Neural crest cell (in vitro differentiated cells): ENCODE measurements at places on chromosomes 7 and 10.

DNA sequence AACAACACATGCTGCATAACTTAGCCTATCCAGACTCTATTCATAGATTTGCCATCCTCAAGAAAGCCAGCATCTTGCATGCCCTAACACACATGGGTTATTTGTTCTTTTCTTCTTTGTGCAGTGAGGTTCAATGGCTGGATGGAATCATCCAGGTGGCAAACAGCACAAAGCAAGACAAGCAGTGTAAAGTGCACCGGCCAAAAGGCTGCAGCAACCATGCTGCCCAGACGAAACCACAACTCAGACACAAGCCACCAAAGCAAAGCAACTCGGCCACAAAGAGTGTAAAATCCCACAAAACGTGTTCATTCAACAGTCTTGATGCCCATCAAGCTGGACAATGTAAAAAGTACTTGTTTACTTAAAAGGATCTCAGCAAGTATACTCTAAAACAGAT lies 76.9 kb downstream of the PIP4K2A start:
- no peak for DNase-seq

- DNase-seq, result no peak
These were observed 309.7 kb downstream of the EXOC4 start for GRCh38 chr7:133562621-133563020.

GRCh38 chr10:22634093-22634492 lies 80.3 kb downstream of the PIP4K2A start:
- no peak for DNase-seq

DNA sequence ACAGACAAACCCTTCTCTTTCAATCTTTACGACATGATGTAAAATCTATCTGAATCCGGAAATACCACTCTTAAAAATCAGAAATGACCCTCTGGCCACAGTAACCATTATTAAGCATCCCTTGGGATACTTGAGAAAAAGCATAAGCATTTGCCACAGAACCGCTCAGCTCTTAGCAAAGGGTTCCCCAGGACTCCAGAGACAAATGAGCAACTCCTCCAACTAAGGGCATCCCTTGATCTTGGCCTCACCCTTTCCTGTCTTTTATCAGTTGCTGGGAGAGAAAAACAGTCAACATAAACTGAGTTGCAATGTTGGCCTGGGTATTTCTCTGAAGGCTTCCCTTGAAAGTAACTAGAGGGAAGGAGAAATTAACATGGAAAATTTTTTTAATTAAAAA lies 3.5 kb downstream of the PDLIM1 start:
- DNase-seq, result no peak

DNA sequence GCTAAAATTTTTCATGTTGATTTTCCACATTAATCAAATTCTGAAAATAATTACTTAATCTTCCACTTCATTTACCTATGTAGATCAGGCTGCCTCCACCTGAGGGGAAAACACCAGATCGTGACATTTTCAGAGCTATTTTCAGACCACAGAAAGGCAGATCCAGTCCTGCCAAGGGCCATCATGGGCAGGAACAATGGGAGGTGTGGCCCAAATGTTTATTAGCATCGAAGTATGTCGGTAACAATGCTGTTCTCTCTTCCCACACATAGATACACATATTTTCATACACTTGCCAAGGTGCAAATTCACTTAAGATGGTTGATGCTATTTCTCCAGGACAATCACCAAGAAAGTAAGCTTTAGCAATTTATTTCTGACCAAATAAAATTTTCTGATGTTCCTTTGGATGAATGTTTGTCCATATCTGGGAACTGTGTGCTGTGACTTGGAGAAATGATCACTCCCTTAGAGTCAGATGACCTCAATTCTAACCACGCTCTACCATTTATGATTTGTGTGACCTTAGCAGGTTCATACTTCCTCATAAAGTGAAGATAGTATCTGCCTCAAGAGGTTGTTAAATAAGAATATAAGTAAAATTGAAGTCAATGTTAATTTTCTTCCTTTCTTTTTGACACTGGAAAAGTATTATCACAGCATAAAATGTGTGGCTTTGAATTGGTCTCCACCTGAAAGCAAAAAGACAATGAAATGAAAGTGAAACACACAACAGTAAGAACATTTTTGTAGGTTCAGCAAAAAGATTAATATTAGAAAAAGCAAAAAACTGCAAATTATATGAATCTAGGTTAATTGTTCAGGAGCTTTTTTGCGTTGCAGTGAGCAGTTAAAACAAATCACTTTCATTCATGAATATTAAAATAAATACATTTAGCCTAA lies 310.4 kb upstream of the PHF14 start:
- no peak for DNase-seq

DNA sequence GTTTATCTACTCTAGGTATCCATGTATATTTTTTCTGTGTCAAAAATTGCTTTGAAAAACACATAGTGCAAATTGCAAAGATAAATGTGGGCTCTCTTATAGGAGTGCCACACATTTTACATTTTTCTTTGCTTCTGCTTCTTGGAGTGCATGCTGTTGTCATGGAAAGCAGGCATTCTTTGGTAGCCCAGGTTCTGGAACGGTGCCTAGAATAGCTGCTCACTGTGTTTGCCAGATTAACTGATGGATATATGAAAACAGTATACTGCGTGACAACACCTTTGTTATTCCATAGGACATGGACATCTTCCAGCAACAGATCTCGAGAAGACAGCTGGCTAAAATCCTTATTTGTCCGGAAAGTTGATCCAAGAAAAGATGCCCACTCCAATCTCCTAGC lies 13.4 kb downstream of the NIPSNAP2 start:
- DNase-seq, result no peak

DNA sequence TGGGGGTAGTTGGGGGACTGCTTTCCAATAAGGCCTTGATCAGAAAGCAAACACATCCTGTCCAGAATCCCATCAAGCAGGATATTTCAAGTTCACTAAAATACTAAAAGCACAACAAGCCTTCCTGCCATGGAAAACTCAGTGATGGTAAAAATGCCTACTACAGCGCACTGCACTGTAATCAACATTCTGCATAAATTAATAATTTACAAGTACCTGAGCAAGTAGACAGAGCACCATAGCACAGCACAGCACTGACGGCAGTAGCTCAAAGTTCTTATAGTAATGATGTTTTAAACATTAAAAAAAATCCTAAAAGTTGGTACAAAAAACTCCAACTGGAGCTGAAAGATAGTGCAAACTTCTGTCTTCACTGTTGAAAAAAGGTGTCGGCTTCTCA lies 120.5 kb downstream of the FANK1 start:
- no peak for DNase-seq

- no peak for DNase-seq
These were observed 870 bp downstream of the ANK3 start for GRCh38 chr10:60388709-60389301.
